ENCODE measurements at places on chromosomes 7 and 10. TPM values are rescaled to one million over a fixed set of nuclear protein-coding genes. Genes with fewer than 3 reads are reported as not detected.
A peak's percentile ranks its signal among the peaks of the same experiment; 100 is the strongest.

- H3K27me3 ChIP-seq = peaks cover 79% of the 10 kb centered on the region
- H3K4me1 ChIP-seq = peaks cover 15% of the 10 kb centered on the region
- peak overlapping the region; percentile 90 for H3K4me3 ChIP-seq
- no peak overlapping the region for H3K27ac ChIP-seq
- DNase-seq = peak; percentile 2
Observed at GRCh38 chr7:82444220-82444909, 788 bp upstream of the CACNA2D1 start.

DNA sequence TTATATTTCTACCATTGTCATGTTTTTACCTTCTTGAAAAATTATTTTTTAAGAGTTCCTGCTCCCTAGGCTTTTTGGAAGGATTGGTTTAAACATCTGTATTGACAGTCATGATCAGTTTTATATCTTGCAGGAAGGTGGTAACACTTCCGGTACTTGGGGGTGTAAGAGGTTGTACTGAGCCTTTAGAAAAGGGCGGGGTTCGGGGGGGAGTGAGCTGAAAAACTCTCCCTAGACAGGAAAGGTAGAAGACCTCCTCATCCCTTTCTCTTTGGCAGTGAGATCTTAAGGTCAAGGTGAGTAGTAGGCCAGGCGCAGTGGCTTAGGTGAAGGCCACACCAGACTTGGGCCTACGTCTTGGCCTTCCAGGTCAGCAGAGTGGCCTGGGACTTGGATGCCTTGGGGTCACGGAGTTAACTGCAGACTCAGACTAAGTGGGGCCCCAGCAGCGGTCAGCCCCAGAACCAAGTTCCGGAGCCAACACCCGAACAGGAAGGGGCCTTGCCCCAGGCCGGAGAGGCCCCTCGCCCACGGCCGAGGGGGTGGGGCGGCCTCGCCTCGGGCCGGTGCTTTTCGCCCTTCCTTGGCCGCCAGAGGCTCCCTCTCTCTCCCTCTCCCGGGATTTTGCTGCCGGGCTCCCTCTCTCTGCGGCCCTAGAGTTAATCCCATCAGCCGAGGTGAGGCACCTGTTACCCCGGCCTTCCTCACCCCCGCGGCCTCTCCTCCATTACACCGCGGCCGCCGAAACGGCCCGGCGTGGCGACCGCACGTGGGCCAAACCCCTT is at the start of gene PPP1R9A:
Gene PPP1R9A (plus strand): TSS at position 569 of the 785 bp plus-strand sequence. CDS start 2,520 bp downstream, outside the sequence.
- DNase-seq = no peak
- H3K4me1 ChIP-seq = peaks cover 37% of the 10 kb centered on the region
- H3K36me3 ChIP-seq = peaks cover 5% of the 10 kb centered on the region
- H3K4me3 ChIP-seq = peak within 1 kb of the TSS; percentile 95

DNA sequence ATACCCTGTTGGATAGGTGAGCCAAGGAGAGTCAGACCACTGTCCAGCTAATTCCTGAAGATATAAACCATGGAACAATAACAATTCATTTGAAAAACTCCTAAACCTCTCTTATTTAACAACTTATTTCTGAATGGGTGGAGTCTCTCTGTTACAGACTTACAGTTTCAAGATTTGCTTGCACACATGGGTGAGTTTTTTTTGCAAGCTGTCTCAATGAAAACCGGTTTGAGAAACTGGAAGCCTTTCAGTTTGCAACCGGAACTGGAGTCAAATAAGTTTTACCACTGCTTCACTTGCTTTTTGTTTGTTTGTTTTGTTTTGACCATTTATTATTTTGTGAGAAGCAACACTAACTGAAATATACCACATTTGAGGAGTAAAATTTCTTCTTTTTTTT is 243.8 kb downstream of the MTERF1 start:
- H3K4me1 ChIP-seq = peaks cover 13% of the 10 kb centered on the region
- H3K36me3 ChIP-seq = no peaks in the 10 kb centered on the region
- no peaks in the 10 kb centered on the region for H3K27me3 ChIP-seq
- DNase-seq = no peak

DNA sequence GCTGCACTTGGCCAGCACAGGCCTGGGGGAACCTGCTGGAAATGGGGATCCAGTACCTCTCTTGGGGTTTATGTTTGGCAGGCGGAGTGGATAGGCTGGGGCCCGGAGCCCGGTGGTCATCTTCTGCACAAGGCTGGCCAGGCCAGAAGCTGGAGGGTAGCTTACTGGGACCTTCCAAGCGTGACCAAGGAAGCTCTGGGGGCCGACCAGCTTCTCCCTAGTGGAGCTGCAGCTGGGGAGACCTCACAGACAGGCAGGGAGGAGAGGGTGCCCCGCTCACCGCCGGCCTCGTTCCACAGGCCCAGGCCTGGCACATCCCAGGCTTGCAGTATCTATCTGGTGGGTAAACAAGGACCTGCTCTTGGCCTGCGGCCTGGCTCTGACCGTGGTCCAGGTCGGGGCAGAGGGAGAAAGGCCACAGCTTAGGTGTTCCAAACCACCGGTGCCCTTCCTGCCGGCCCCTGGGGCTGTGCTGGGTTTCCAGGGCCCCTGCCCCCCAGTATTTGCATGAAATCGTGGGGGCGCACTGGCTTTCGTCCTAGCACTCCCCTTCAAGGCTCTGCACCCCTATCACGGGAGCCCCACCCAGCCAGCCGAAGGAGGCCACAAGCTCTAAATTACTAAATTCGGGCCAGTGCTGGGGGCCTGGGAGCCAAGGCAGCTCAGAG is 1.5 kb upstream of the ELFN1 start:
- DNase-seq = no peak
- H3K4me1 ChIP-seq = peaks cover 5% of the 10 kb centered on the region
- H3K4me3 ChIP-seq = peak overlapping the region; percentile 73
- peaks cover 39% of the 10 kb centered on the region for H3K27me3 ChIP-seq
- no peaks in the 10 kb centered on the region for H3K36me3 ChIP-seq

DNA sequence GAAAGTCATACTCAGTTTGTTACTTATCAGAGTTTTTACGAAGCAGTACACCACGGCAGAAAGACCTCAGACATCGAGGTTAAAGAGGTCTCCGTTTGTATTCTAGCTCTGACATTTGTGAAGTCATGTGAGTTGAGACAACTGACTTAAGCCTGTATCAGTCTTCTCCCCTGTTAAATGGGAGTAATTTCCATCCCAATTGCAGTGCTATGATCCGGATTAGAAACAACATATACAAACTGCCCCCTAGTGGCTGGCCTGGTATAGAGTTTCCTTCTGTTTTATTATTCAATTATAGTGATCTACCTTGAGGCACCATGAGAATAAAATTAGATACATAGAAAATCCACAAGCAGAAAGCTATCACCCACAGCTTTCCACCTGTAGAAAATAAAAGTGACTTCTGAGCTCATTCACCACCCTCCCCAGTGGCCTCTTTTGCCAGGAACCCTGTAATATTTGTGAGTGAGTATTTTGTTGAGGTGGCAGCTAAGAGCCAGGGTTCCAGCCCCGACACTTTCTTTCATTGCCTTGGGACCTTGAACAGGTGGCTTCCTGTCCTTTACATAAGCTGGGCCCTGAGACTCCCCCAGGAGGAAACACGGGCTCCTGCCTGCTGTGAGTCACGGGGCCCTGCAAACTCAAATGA is 607.2 kb upstream of the MGMT start:
- H3K36me3 ChIP-seq = no peaks in the 10 kb centered on the region
- DNase-seq = peak; percentile 40
- H3K27me3 ChIP-seq = no peaks in the 10 kb centered on the region
- no peak overlapping the region for H3K4me3 ChIP-seq
- H3K27ac ChIP-seq = no peak overlapping the region

GRCh38 chr7:20790375-20790774 is 3.7 kb upstream of the SP8 start:
- H3K36me3 ChIP-seq = peaks cover 5% of the 10 kb centered on the region
- H3K4me3 ChIP-seq = peak overlapping the region; percentile 39
- no peak overlapping the region for H3K27ac ChIP-seq
- no peak for DNase-seq

- peaks cover 4% of the 10 kb centered on the region for H3K27me3 ChIP-seq
- peaks cover 7% of the 10 kb centered on the region for H3K4me1 ChIP-seq
- DNase-seq = no peak
- no peak overlapping the region for H3K27ac ChIP-seq
Observed at GRCh38 chr10:98096731-98097130, 37.7 kb upstream of the R3HCC1L start.

GRCh38 chr10:21529032-21529910 is 3.8 kb upstream of the SKIDA1 start:
- H3K4me3 ChIP-seq = peak overlapping the region; percentile 91
- peak overlapping the region; percentile 99 for H3K27ac ChIP-seq
- H3K4me1 ChIP-seq = peaks cover 57% of the 10 kb centered on the region
- no peak for DNase-seq

- H3K36me3 ChIP-seq = no peaks in the 10 kb centered on the region
- peaks cover 7% of the 10 kb centered on the region for H3K4me1 ChIP-seq
- H3K27ac ChIP-seq = no peak overlapping the region
- no peaks in the 10 kb centered on the region for H3K27me3 ChIP-seq
Observed at GRCh38 chr7:46391231-46392201, 470.4 kb upstream of the IGFBP3 start.

DNA sequence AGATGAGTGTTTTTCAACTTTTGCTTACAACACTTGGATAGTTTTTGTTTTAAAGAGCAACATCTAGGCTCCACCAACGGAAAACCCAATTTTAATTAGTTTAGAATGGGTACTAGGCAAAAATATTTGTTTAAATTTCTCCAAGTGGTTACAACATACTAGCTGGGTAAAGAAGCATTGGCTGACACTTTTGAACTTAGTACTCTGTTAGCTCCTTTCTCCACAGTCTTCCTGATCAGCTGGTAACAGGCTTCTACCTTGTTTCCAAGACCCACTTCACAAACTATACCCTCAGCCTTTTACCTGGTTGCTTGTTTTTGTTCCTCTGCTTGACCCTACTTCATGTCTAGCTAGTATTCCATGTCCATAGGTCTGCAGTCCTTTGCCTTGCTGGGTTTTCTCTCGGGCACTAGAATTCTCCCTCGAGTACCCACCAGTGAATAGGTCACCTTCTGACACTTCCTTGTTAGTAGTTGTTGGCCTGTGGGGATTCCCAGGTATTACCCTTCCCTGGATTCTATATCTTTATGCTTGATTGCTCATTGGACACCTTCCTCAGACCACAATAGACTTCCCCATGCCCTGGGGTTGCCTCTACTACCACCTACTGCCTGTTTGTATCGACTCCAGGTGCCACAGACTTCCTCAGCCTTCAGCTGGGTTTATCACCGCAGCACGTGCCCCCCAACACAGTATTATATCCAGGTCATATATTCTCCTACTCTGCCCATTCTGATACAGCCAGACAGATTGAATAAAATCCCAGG is 42.0 kb downstream of the PRPS1L1 start:
- no peak overlapping the region for H3K4me3 ChIP-seq
- H3K27ac ChIP-seq = no peak overlapping the region
- H3K36me3 ChIP-seq = no peaks in the 10 kb centered on the region
- no peak for DNase-seq

GRCh38 chr10:70559861-70560260 is 42.7 kb downstream of the PRF1 start:
- no peaks in the 10 kb centered on the region for H3K36me3 ChIP-seq
- no peak for DNase-seq
- H3K27me3 ChIP-seq = no peaks in the 10 kb centered on the region

GRCh38 chr10:97267671-97268070 is 24.8 kb downstream of the ARHGAP19 start:
- H3K36me3 ChIP-seq = peaks cover 37% of the 10 kb centered on the region
- H3K4me1 ChIP-seq = peaks cover 28% of the 10 kb centered on the region
- no peak overlapping the region for H3K27ac ChIP-seq

DNA sequence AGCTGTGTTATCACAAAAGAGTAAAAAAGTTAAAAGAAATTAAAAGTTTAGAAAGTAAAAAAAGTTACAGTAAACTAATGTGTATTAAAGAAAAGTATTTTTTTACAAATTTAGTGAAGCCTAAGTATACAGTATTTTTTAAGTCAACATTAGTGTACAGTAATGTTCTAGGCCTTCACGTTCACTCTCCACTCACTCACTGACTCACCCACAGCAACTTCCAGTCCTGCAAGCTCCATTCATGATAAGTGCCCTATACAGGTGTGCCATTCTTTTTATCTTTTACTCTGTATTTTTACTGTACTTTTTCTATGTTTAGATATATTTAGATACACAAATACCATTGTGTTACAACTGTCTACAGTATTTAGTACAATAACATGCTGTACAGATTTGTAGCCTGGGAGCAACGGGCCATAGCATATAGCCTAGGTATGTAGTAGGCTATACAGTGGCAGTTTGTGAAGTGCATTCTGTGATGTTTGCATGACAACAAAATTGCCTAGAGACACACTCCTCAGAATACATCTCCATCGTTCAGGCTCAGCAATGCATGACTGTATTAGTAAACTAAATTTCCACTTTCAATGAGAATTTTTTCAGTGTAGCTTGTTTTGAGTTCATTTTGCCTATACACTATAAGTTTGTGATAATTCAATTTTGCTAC is 539.9 kb upstream of the C7orf33 start:
- H3K27me3 ChIP-seq = no peaks in the 10 kb centered on the region
- H3K27ac ChIP-seq = no peak overlapping the region
- H3K4me1 ChIP-seq = no peaks in the 10 kb centered on the region

GRCh38 chr10:61272781-61273180 is 180.4 kb downstream of the TMEM26 start:
- H3K27ac ChIP-seq = no peak overlapping the region
- no peak overlapping the region for H3K4me3 ChIP-seq
- no peak for DNase-seq
- no peaks in the 10 kb centered on the region for H3K36me3 ChIP-seq
- no peaks in the 10 kb centered on the region for H3K27me3 ChIP-seq

- no peak overlapping the region for H3K27ac ChIP-seq
- no peak for DNase-seq
- no peaks in the 10 kb centered on the region for H3K27me3 ChIP-seq
- H3K4me3 ChIP-seq = no peak overlapping the region
Observed at GRCh38 chr7:134694299-134694698, 47.6 kb downstream of the BPGM start.

- no peaks in the 10 kb centered on the region for H3K36me3 ChIP-seq
- no peak overlapping the region for H3K4me3 ChIP-seq
- peaks cover 15% of the 10 kb centered on the region for H3K4me1 ChIP-seq
- H3K27ac ChIP-seq = no peak overlapping the region
- DNase-seq = no peak
- no peaks in the 10 kb centered on the region for H3K27me3 ChIP-seq
Observed at GRCh38 chr10:75350791-75351190, 50.8 kb downstream of the ZNF503 start.

GRCh38 chr7:87060288-87060537 is 759 bp upstream of the ELAPOR2 start:
- no peaks in the 10 kb centered on the region for H3K36me3 ChIP-seq
- DNase-seq = no peak
- peak overlapping the region; percentile 88 for H3K4me3 ChIP-seq
- peaks cover 9% of the 10 kb centered on the region for H3K27me3 ChIP-seq
- no peak overlapping the region for H3K27ac ChIP-seq
- H3K4me1 ChIP-seq = peaks cover 18% of the 10 kb centered on the region

GIMAP5 gene
- total RNA-seq = not detected

PDE6C gene
- total RNA-seq = not detected

ELFN1 gene
- total RNA-seq = 8.5 TPM

HELLS gene
- total RNA-seq = 187 TPM

SEMA3E gene
- 0.41 TPM for total RNA-seq

LRRD1 gene
- 0.57 TPM for total RNA-seq

ITPRID1 gene
- total RNA-seq = not detected

PAPOLB gene
- 0.23 TPM for total RNA-seq

HHEX gene
- total RNA-seq = not detected
